CD4-positive, alpha-beta T cell treated with Interleukin-12 subunit alpha and Interleukin-12 subunit beta, for 1 hour (primary cell): ENCODE measurements at places on chromosomes 1 and 21.
A peak's percentile ranks its signal among the peaks of the same experiment; 100 is the strongest.

GRCh38 chr21:41902946-41903345, 23.8 kb upstream of the PRDM15 start:
- no peak for DNase-seq

DNA sequence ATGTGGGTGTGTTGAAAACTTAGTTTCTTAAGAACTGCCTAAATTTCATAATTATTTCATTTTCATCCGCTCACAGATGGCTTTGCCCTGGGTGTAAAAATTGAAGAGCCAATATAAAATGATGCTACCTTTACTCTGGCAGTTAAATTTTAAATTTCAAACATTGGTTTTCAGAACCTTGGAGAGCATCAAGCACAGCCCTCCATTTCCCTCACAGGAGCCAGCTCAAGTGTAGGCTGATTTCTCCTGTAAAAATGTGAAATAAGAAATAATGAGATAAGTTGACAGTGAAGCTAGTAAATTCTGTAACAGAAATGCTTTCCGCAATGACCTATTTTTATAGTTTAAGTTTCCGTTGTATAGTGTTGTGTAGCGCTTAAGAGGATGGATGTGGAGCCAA, 53.9 kb upstream of the AKT3 start:
- DNase-seq = no peak

- no peak for DNase-seq
Observed at GRCh38 chr1:3702990-3703728, 49.1 kb upstream of the CCDC27 start.

DNA sequence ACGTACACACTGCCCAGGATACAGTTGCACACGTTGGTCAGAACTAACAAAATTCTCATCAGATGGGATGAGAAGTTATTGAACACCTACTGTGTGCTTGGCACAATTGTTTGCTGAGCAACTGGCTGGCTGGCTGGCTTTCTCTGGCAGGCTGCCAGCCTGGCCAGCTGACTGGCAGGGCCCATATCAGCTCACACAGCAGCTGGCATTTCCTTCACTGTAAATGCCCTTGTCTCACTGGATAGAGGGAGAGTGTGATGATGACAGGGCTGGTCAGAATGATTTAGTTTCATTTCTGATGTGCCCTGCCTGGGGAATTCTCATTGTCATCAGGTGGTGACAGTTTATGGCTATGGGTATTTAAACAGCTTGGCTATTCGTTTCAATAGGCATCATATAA, 15.8 kb downstream of the CAMK2N1 start:
- no peak for DNase-seq

DNA sequence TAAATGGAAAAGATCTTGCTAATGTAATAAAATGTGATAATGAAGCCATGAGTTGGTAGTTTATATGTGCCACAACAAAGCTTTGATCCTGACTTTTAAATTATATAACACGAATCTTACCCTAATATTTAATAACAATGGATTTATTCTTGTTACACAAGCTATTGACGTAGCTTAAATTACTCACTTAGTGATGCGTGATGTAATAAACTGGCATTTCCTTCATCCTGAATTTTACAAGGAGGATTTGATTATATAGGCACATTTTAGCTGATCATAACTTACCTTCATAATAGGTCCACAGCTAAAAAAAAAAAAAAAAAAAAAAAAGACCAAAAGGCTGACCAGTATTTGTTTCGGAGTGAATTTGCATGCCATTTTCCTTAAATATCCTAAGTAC, 76.2 kb upstream of the IVNS1ABP start:
- DNase-seq = no peak

GRCh38 chr1:235088907-235089306, 39.7 kb downstream of the TOMM20 start:
- DNase-seq = no peak

- DNase-seq = no peak
Observed at GRCh38 chr1:22494144-22494543, 42.5 kb downstream of the ZBTB40 start.

DNA sequence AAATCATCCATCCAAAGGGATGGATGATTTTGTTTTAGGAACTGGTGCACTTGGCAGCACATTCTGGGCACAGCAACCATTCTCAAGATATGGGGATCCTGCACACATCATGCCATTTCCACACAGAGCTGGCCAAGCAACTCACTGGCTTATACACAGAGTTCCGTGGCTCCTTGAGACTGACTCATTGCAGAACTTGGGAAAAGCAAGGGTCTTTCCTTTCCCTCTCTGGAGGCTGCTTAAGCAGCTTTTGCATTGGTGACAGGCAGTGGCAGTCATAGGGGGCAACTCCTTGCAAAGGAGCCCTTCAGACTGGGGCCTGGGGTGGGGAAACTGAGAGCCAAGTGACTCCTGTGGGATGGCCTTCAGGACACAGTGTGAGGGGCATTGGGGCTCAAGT, 1.9 kb upstream of the MAD2L2 start:
- DNase-seq = no peak

- DNase-seq = no peak
Observed at GRCh38 chr1:99110140-99111041, 105.7 kb upstream of the PLPPR5 start.

GRCh38 chr1:109619576-109620400, at the start of the genes AMPD2 and GNAT2:
AMPD2 (plus strand) TSS chr1:109619837; CDS start chr1:109621176, 1,339 bp downstream.
GNAT2 (minus strand) TSS chr1:109619616; CDS start chr1:109612870, 6,746 bp downstream.
- DNase-seq = peak; percentile 86

DNA sequence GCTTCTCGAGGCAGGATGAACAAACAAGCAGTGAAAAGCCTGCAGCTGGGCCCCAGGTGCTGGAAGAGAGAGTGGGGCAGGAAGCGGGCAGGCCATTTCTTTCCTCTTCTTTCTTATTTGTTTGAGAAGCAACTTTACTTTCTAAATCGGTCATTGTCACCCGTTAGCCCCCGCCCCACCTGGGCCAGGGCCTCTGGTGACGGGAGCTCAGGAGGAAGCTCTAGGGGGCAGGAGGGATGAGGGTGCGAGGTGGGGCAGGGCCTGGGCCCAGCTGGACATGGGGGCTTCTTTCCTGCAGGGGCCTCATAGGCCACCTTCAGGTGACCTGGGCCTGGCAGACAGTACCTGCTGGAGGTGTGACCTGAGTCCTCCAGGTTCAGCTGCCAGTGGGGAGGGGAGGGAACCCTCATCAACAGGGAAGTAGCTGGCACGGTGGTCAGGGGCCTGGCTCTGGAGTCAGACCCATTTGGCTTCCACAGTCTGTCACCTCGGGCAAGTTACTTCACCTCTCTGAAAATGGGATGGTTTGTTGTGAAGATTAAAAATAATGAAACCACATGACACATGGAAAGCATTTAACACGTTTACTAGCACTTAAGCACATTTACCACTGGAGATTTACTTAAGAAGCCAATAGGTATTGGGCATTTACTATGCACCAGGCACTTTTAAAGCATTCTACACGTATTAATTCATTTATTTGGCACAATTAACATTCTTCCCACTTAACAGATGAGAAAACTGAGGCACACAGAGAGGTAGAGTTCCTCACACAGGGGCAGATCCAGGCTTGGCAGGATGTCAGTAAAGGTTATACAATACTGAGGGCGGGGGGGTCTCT, 54.1 kb upstream of the ID3 start:
- peak; percentile 48 for DNase-seq

DNA sequence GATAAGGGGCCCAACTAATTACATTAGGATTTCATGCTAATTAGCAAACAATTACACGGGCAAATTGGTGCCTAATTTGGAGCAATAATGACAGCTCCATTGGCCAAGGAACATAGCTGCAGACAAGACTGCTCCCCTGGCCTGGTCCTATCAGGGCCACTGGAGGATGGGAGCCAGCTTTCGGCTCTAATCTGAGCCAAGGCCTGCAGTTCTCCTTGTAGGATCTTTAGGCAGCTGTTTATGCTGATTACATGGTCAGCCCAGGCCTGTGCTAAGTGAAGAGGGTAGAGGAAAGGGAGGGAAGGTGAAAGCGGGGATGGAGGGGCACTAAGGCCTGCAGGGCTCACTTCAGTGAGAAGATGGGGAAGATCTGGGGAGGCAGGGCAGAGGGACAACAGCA, 12.4 kb upstream of the ADGRB2 start:
- DNase-seq = no peak

GRCh38 chr1:229241390-229241789, 29.5 kb upstream of the RAB4A start:
- DNase-seq = no peak

- DNase-seq = no peak
Observed at GRCh38 chr1:51088474-51088873, 13.6 kb upstream of the C1orf185 start.

DNA sequence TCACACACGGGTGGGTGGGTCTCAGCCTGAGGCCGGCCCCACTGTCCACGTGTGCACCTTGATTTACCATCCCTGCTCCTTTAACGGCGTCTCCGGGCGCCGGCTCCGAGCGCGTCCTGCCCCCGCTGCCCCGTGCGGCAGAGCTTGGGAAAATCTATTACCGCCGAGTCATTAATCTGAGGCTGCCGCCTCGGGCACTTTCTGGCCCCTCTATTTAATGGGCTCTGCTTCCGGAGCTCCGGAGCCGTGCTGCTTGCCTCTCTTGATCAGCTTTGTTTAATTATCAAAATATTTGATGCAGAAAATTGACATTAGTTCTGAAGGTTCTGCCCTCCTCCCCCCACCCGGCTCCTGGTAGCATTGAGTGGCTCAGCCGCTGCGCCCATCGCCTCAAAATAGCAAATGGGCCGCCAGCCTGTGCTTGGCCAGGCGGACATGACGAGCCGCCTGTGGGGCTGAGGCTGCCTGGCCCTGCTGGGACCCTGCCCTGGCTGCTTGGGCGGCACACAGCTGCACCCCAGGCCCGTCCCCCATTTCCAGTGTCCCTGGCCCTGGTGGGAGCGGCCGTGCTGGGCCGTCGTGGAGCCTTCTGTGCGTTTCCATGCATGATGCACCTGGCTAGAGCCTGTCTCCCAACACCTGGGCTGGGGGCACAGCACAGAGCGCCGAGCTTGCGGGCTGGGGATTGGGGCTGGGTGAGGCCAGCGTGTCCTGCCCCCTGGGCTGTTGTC, 81.6 kb upstream of the TTC34 start:
- no peak for DNase-seq

DNA sequence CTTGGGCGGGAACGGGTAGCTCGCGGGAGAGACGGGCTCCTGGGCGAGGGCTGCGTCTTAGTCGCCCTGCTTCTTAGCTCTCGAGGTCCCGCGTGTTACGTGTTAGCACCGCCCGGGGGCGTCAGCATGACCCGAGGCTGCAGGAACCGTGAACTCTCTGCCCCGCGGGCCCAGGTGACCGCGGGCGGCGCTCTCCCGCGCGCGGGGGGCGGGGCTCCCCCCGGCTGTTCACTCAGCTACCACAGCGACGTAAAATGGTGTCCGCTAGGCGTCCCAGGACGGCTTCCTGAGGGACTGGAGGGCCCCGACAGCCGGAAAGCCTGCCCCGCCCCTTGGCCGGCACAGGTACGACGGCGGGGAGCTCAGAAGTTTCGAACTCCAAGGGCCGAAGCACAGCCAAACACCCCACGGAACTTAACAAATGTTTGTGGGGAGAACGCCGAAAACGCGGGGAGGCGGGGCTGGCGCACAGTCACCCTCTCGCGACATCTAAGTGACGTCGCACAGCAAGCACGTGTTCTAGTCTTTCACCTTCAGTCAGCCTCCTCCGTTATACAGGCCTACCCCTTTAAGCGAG, 780 bp upstream of the RBM15 start:
- DNase-seq = peak; percentile 95

- DNase-seq = no peak
Observed at GRCh38 chr21:36129219-36129618, 5.7 kb upstream of the CBR3 start.

GRCh38 chr1:199463521-199464127, 563.9 kb upstream of the NR5A2 start:
- DNase-seq = peak; percentile 4

DNA sequence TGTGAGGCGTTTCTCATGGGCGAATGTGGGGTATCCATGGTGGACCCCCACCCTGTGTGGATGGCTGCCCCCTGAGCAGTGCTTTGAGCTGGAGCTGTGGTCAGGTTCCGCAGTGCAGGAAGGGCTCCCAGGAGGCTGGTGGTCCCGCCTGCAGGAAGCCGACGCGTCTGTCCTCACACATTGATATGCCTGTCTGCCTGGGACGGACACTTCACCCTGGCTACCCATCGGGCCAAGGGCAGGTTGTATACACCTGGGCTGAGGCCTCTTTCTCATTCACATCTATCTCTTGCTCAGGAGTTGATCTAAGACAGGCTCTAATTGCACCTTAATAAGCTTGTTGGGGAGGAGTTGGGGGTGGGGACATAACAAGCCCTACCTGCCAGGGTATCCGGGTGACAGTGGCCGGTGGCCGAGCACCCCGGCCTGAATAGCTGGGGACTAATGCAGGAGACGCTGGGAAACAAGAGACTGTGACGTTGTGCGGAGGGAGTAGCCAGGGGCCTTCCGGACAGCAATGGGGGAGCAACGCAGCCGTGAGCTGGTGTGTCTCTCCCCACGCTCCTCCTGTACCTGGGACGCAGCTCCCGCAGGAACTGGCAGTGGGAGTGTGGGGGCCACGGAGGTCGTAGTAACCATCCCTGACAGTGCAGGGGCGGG, 21.7 kb downstream of the PDXK start:
- DNase-seq = no peak

GRCh38 chr1:36664571-36665287, 182.0 kb upstream of the CSF3R start:
- no peak for DNase-seq

DNA sequence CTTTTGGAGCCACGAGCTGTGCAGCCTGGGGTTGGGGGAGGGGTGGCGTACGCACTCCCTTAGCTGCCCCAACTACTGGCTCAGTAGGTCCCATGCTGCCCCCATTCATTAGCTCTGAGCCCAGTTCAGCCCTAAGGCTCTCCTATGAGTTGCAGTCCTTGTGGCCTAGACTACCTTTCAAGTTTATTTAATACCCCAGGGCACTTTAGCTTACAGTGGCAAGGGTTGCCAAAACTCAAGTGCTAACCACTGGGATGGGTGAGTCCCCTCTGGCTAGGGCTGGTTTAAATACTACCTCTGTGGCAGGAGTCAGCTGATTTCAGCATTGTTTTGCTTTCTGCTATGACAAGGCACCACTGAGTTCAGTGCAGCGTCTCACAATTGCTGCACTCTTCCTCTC, 118.2 kb downstream of the ODF2L start:
- no peak for DNase-seq
